ENCODE measurements at places on chromosomes 3 and 15.

GRCh38 chr3:66066963-66067617, 28.4 kb upstream of the MAGI1 start:
- DNase-seq = no peak

DNA sequence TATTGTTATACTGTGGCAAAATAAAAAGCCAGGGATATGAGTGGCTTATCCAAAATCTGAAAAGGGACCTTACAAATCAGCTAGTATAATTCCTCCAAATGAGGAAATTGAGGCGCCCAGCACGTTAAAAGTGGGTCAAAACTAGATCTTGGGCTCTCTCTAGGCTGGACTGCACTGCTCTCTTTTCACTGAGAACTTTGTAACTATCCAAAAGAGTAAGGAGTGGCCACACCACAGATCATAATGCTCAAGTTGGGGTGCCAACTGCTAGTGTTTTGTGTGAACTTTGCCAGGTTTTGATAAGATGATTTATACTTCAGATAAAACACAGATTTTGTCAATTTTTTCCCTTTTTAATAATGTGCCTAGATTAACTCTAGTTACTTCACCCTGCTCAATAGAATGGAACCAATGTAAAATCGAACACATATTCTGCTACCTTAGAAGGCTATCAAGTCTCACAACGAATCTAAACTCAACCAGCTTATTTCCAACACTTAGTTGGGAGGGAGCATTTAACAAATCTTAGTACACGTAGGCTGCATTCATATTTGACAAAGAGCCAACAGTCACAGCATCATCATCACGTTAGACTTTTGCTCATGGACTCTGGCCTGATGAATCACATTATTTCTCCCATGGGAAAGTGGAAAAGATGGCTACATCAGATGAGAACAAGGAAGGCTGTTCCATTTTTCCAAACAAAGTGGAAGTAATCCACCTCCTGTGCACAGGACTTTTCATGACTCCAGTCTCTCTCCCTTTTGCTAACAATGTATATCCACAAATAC, 64.4 kb downstream of the ABI3BP start:
- no peak for DNase-seq

DNA sequence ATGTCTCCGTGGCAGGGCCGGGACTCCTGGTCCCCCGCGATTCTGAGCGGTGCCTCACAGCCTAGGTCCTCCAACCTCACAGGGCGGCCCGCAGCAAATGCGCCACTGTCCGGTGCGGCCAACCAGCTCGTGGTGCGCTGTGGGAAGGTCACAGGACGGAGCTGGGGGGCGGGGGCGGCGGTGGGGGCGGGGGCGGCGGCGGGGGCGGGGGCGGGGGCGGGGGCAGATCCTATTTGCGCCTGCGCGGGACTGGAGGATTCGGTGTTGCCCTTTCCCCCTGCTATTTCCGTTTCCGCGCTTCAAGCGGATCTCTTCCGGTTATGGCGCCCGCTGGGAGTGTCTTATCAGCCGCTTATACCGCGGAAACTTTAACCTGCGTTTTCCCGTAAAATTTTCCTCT, 106.7 kb upstream of the SNRPN start:
- no peak for DNase-seq

GRCh38 chr3:132629928-132630327, 29.7 kb downstream of the ACAD11 start:
- no peak for DNase-seq

DNA sequence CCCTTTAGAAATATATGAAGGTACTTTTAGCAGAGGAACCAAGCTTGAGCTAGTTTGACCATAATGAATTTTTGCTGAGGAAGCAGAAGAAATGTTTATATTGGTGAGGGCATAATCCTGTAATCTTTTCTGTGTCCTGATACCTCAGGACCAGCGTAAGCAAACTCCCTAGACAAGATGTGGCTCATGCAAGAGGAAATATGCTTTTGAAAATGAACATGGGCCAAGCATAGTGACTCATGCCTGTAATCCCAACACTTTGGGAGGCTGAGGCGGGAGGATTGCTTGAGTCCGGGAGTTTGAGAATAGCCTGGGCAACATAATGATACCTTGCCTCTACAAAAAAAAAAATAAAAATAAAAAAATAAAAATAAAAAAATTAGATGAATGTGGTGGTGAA, 78.5 kb downstream of the PPARG start:
- no peak for DNase-seq

- DNase-seq = no peak
Measured at GRCh38 chr15:101047301-101047781, 128.2 kb downstream of the LRRK1 start.

DNA sequence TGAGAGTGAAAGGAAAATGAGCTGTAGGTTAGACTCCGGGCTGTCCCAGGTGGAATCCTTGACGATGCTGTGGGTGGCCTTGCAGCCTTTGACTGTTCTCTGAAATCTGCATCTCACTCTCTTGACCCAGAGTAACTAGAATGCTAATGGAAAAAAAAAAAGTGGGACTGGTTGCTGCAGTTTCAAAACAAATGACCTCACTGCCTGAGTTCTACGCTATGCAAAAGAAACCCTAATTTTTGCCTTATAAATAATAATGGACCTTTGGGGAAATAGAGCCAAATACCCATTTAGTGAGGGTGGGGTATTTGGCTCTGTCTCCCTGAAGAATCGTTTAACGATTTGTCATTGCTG, 309.7 kb upstream of the C2CD4B start:
- DNase-seq = no peak

GRCh38 chr3:13780432-13781176, 99.3 kb downstream of the WNT7A start:
- no peak for DNase-seq

GRCh38 chr3:188178293-188178936, 24.5 kb downstream of the LPP start:
- no peak for DNase-seq

GRCh38 chr15:34018021-34018645, 20.9 kb downstream of the AVEN start:
- DNase-seq = no peak

DNA sequence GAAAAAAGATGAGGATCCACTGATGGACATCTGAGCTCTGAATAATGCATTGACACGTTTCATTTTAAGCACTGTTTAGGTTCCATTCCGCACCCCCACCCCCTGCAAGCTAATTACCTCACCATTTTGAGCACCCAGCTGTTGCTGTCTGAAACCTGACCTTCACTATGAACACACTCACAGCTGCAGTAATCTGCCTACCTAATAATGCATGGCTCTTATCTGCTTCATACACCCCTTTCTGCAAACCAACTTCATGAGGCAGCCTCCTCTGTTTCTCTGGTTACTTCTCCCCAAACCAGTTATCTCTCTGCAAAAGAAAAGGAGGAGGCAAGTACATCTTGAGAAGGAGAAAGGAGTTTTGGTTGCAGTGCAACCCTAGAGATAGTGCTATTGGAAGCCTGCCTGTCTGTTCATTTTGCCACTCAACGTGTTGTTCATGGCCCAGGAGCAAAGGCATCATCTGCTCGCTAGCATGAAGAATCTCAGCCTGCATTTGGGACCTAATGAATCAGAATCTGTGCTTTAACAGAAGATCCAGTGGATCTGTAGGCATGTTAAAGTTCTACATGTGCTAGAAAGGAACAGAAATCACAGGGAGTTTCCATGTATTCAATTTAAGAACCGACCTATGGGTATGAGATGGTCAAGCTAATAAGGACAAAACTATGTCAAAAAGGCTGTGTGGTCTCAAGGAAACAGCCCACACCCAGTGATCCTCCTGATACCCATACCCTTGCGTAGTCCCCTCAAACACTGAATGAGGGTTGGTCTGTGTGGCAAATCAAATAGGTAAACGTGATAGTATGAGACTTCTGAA, 87.2 kb downstream of the MB21D2 start:
- no peak for DNase-seq

DNA sequence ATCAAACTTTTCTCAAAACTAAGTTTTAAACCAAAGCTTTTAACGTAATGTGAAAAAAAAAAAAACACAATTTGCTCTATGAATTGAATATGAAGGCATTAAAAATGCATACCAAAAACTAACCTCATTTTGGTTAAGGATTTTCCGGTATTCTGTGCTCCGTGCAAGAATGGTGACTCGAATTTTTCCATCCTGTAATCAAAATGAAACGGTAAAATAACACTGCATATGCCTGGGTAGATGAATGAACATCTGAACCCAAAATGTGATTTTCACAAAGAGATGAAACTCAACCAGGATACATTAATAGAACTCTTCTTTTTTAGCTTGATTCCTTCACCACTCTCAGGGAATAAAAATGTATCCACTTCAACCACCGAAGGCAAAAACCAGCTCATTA, 26.2 kb downstream of the EOGT start:
- DNase-seq = no peak

- DNase-seq = no peak
Measured at GRCh38 chr3:14899993-14900618, 47.3 kb upstream of the NR2C2 start.

GRCh38 chr15:48647962-48648361, 2.5 kb upstream of the FBN1 start:
- DNase-seq = no peak

GRCh38 chr3:100311011-100311410, 23.5 kb upstream of the NIT2 start:
- no peak for DNase-seq

Data from activated effector memory CD4-positive, alpha-beta T cell treated with Interleukin-2 at 50 U/mL for 16 hours (primary cell).